ENCODE measurements at places on chromosomes 7 and 10.

- DNase-seq = no peak
Measured at GRCh38 chr10:130350996-130351395, 214.8 kb downstream of the GLRX3 start.

GRCh38 chr7:130367088-130367755, 13.1 kb upstream of the CPA1 start:
- no peak for DNase-seq

GRCh38 chr7:255721-256361, 34.1 kb upstream of the FOXL3 start:
- no peak for DNase-seq

DNA sequence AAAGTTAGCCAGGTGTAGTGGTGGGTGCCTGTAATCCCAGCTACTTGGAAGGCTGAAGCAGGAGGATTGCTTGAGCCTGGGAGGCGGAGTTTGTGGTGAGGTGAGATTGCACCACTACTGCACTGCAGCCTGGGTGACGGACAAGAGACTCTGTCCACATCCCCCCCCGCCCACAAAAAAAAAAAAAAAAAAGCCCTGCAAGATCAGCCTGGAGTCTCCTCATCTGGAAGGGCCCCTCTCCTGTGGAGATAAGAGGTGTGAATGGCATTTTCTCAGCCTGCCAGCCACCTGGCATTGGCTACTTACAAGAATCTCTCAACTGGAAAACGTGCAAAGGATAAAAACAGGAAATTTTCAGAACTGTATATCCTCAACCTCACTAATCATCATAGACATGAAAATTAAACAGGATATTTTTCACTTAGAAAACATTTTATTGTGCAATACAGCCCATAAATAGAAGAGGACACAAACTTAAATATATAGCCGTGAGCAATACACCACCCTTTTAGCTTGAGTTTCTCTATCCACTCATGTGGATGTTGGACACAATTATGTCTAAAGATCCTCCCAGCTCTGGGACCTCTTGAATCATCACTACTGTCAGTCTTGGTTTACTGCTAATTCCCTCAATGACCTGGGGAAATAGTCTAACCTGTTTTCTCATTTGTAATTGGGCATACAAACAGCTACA, 11.3 kb upstream of the TSPAN15 start:
- peak; percentile 83 for DNase-seq

DNA sequence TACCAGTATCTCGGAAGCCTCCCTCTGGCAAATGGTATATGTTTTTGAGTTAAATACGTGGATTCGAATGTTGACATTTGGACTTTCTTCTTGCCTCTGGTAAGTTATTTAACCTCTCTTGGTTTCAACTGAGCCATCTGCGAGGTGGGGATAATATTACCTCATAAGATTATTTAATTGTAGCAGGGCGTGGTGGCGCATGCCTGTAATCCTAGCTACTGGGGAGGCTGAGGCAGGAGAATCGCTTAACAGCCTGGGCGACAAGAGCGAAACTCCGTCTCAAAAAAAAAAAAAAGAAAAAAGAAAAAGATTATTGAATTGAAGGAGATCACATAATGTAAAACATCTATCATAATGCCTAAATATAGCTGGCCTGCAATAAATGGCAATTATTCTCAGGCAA, 396 bp upstream of the TAF5 start:
- DNase-seq = no peak

- DNase-seq = no peak
Measured at GRCh38 chr7:132882714-132883428, 199.0 kb downstream of the CHCHD3 start.

GRCh38 chr7:150380463-150380862, 1.3 kb downstream of the ZNF775 start:
- DNase-seq = no peak

- DNase-seq = peak; percentile 34
Measured at GRCh38 chr10:126222736-126223511, 165.4 kb downstream of the ADAM12 start.

GRCh38 chr7:92626281-92626809, 36.2 kb upstream of the FAM133B start:
- no peak for DNase-seq

GRCh38 chr10:43570971-43571370, 3.4 kb downstream of the ZNF239 start:
- no peak for DNase-seq

- no peak for DNase-seq
Measured at GRCh38 chr7:75804705-75805104, 8.9 kb downstream of the CCL24 start.

DNA sequence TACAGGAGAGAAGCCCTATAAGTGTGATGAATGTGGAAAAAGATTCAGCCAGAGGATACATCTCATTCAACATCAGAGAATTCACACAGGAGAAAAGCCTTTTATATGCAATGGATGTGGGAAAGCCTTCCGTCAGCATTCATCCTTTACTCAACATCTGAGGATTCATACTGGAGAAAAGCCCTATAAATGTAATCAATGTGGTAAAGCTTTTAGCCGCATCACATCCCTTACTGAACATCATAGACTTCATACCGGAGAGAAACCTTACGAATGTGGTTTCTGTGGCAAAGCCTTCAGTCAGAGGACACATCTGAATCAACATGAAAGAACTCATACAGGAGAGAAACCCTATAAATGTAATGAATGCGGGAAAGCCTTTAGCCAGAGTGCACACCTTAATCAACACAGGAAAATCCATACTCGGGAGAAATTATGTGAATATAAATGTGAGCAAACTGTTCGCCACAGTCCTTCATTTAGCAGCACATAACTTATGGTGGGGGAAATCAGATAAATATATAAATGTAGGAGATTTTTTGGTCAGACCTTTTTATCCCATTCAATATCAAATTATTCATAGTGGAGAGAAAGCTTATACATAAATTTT, 12.1 kb upstream of the MRPS17 start:
- DNase-seq = no peak

DNA sequence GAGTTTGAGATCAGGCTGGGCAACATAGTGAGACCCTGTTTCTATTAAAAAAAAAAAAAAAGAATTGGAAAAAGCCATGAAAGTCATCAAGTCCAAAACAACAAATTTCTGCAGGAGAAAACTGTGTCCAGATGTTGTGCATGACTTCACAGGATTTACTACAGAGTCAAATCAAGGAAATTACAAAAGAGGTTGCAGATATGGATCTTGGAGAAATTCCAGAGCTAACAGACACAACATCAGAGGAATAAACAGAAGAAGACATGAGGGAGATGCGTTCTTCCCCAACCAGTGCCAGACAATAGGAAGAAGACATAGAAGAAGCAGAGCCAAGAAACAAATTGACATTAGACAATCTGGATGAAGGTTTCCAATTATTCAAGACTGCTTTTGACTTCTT, 24.3 kb upstream of the KCNIP2 start:
- no peak for DNase-seq

DNA sequence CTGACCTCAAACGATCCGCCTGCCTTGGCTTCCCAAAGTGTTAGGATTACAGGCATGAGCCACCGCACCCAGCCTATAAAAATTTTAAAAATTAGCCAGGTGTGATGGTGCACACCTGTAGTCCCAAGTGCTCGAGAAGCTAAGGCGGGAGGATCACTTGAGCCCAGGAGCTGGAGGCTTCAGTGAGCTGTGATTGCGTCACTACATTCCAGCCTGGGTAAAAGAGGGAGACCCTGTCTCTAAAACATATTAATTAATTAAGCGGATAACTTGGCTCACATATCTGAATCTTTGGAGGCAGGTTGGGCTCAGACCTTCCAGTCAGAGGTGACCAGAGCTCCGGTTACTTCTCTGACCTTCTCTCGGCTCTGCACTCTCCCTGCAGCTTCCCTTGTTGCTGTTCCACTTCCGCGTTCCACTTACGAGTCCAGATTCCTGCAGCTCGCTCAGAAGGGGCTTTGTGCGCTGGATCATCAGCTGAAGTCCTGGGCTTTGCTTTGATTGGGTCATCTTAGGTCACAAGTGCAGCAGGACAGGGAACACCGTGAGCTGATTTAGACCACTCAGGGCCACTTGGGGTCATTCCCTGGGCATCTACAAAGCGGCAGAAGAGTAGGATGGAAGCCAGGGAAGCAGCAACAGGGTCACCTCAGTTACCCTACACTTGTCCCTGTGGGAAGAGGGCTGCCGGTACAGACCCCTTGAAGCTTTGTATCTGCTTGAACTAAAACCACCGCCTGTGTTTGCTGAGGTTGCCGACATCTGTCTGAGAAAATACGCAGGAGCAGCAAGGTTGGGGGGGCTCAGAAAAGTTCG, 2.0 kb upstream of the ARPC1B start:
- DNase-seq = peak; percentile 28

DNA sequence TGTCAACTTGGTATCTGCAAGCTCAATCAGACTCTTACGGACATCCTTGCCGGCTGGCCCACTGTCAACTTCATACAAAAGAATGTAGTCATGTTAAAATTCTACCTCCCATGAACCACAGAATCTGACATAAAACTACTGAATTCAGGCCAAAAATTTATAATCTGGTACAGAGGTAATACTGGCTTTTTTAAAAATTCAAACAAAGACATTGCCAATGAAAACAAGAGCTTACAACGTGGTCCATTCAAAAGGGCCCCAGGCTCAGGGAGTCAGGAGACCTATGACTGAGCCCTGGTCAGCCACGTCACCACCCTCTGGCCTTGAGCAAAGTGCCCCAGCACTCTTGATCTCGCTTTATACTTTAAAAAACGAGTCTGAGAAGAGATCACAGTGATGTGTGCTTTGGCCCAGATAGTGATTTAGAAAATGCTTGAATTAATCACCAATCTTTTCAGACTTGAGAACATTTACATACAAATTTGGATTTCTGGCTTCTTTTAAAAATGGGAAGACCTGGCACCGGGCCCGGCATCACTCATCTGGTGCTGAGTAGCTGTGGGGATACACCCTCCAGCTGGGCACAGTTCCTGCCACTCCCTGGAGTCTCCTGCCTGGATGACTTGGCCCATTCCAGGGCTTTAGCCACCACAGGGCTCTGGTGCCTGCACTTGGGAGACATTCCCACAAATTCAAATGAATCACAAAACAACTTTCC, 94.1 kb downstream of the PIP4K2A start:
- DNase-seq = peak; percentile 95

- peak; percentile 33 for DNase-seq
Measured at GRCh38 chr7:100694098-100694745, at the start of gene GIGYF1. Gene GIGYF1 (minus strand): TSS chr7:100694250. CDS start chr7:100688238, 6,012 bp downstream.

- DNase-seq = peak; percentile 72
Measured at GRCh38 chr7:32957326-32958045, at the start of gene FKBP9. Gene FKBP9 (plus strand): TSS chr7:32957440. CDS start chr7:32957574, 134 bp downstream.

DNA sequence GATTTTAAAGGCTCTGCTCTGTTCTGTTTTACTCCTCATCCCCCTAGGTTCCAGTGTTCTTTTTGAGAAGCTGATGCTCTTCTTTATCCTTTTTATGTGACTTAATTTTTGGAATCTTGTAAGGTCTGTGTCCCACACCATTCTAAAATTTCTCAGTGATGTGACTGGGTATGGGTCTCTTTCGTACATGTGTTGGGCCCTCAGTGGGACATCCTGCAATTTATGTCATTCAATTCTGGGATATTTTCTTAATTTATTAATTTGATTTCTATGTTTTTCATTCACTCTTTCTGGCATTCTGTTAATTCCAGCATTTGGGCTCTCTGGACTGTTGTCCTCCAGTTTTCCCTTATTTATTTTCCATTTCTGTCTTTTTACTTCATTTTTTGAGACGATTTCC, 19.4 kb downstream of the CCDC126 start:
- DNase-seq = no peak

- no peak for DNase-seq
Measured at GRCh38 chr10:108574233-108574632, 1349.1 kb downstream of the XPNPEP1 start.

DNA sequence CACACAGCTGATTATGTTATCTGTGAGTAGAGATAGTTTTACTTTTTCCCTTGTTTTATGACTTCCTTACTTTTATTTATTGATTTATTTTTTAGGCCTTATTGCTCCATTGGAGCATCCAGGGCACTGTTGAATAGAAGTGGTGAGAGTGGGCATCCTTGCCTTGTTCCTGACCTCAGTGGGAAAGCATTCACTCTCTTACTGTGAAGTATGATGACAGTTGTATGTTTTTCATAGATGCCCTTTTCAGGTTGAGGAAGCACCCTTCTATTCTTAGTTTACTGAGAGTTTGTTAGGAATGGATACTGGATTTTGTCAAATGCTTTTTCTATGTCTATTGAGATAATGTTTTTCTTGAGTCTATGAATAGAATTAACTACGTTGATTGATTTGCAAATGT, 88.6 kb downstream of the XRCC2 start:
- no peak for DNase-seq

DNA sequence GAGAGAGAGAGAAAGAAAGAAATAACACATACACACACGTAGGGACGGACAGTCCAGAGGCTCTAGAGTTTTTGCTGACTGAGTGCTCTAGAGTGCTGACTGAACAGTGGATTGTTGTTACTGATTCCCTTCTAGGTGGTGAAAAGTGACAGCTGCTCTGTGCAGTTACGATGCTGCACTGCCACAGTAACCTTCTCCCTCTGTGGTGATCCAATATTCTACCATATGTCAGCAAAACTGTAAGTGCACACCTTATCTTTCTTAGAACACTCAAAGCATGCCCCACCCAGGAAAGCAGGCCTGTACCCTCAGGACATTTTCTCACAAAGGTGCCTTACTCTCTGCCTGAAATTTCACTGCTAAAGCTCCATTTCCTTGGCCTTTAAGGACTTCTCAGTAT, 1023.5 kb downstream of the TYW1 start:
- DNase-seq = no peak

Measured in HFFc6 (cell line).